ENCODE measurements at places on chromosomes 3 and 15.

DNA sequence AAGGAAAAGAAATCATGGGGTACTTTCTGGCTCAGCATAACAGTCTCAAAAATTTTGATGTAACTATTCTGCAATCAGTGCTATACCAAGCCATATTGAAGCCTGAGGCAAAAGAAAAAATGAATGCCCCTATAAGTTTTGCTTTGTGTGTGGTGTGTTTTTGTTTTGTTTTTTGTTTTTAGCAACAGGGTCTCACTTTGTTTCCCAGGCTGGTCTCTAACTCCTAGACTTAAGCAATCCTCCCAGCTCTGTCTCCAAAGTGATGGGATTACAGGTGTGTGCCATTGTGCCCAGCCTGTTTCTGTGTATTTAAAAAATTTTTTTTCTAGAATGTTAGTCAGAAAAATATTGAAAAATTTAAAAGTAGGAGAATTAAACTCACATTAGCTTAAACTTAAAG is 93.2 kb downstream of the ZNF280D start:
- no peak for DNase-seq

- no peak for DNase-seq
Observed at GRCh38 chr3:15528854-15529537, 7.5 kb upstream of the COLQ start.

DNA sequence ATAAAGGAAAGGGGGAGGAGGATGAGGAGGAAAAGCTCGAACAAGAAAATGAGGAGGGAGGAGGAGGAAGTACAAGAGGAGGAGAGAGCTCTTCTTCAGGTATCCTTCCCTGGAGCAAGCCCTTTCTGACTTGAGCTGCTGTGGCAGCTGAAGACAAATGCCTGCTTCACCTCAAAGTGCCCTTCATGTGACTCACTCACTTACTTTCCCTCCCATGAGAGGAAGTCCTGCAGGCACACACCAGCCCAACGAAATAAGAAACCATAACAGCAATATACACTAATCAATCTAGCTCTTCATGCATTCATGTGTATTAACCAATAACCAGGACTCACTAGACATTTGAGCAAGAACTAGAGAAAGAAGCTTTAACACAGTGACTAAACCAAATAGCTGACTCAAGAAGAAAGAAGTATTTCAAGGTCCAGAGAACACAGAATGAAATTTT is 251.9 kb downstream of the IGSF11 start:
- no peak for DNase-seq

- no peak for DNase-seq
Observed at GRCh38 chr15:35491999-35492398, 54.0 kb downstream of the DPH6 start.

- no peak for DNase-seq
Observed at GRCh38 chr3:9732740-9733115, 1.2 kb downstream of the BRPF1 start.

- no peak for DNase-seq
Observed at GRCh38 chr3:168161696-168162095, 66.0 kb upstream of the GOLIM4 start.

DNA sequence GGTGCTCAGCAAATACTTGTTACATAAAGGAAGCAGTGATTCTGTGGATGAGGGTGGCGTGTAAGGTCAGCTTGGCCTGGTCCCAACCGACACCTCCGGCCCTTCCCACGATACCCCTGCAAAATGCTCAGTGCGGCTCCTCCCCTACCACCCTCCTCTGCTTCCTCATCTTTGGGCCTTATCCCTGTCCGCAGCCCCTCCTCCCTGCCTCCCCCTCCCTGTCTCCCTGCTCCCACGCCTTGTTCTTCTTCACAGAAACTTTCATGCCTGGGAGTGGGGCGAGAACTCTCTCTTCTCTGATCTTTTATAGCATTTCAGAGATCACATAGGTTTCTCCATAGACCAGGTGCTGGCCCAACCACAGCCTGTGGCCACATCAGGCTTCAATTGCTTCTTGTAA is 75.0 kb upstream of the ATP2B2 start:
- DNase-seq = no peak

- DNase-seq = no peak
Observed at GRCh38 chr3:180630371-180630770, 28.4 kb downstream of the TTC14 start.

GRCh38 chr3:42508562-42508961 is 6.1 kb downstream of the VIPR1 start:
- no peak for DNase-seq

DNA sequence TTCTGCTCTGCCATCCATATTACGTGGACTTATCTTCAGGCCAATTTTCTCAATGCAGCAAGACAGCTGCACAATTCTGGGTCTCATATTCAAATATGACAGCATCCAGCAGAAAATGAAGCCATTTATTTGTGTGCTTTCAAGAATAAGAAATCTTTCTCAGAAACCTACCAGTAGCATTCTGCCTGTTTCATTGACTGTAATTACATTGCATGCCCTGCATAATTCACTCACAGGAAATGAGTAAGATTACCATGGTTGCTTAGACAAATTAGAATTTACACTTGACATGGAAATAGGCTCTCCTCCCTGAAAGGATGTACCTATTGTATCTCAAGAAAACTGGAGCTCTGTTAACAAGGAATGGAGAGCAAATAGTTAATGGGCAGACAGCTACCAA is 346.6 kb upstream of the DCBLD2 start:
- DNase-seq = no peak

DNA sequence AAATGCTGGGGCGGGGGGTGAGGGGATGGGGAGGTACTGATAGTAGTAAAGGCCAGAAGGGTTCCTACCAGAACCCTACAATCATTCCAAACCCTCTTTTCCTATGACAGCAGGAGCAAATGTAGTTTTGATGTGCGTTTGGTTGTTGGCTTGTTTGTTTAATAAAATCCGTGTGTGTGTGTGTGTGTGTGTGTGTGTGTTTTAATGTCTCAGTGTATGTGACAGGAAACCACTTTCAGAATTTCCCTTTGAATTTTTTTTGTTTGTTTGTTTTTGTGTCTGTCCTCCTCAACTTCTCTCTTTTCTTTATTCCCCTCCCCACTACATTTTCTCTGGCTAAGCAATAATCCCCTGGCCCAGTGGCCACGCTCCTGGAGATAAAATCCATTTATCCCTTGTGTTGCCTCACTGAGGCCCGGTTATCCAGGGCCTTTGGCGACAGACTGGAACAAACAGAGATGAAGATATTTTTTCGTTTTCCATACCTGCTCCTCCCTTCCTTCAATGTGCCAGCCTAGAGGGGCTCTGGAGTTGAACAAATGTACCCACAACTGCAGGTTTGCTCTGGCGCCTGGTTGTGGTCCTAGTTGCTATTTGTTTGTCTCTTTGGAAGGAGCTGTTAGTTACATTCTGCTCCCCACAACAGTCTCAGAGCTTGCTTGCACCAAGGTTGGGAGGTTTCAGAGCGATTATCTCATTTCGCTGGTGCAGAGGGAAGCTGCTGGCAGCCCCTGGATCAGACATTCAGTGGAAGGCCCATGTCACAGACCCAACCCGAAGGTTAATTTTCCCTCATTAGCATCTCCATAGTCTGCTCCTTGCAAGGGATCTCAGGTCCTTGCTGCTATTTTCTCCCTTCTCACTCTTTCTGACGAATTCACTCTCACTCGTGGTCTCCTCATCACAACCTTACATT is 17.9 kb downstream of the NR2F2 start:
- no peak for DNase-seq

DNA sequence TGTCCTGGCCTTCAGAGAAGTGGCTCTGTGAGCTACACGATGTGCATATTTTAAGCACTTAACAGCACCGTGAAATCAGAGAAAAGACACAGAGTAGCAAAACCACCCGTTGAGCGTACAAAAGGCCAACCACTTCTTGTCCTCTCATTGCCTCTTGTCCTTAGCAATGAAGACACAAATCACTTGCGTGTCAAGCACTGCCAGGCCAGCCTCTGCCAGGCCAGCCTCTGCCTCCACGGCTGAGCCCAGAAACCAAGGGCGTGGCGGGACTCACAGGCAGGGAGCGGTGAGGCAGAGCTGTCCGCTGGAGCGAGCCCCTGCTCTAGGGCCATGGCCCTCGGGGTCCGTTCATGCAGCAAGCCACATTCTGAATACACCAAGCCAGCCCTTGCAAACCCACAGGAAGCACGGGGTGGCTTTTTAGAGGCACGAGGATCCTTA is 4.0 kb downstream of the MUC4 start:
- DNase-seq = no peak

- no peak for DNase-seq
Observed at GRCh38 chr3:69649120-69650065, 89.9 kb upstream of the MITF start.

GRCh38 chr15:62119227-62119864 is 45.7 kb downstream of the C2CD4B start:
- no peak for DNase-seq

DNA sequence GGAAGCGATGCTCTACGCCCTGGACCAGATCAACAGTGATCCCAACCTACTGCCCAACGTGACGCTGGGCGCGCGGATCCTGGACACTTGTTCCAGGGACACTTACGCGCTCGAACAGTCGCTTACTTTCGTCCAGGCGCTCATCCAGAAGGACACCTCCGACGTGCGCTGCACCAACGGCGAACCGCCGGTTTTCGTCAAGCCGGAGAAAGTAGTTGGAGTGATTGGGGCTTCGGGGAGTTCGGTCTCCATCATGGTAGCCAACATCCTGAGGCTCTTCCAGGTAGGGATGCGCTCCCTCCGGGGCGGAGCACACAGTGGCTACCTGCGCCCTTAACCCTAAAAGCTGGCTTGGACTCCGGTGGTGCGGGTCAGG is 698 bp downstream of the GRM7 start:
- no peak for DNase-seq

- DNase-seq = no peak
Observed at GRCh38 chr3:149377408-149378364, at the start of gene TM4SF1. TSS of gene TM4SF1 (minus strand) at chr3:149377649. CDS start at chr3:149377547, 102 bp downstream.

DNA sequence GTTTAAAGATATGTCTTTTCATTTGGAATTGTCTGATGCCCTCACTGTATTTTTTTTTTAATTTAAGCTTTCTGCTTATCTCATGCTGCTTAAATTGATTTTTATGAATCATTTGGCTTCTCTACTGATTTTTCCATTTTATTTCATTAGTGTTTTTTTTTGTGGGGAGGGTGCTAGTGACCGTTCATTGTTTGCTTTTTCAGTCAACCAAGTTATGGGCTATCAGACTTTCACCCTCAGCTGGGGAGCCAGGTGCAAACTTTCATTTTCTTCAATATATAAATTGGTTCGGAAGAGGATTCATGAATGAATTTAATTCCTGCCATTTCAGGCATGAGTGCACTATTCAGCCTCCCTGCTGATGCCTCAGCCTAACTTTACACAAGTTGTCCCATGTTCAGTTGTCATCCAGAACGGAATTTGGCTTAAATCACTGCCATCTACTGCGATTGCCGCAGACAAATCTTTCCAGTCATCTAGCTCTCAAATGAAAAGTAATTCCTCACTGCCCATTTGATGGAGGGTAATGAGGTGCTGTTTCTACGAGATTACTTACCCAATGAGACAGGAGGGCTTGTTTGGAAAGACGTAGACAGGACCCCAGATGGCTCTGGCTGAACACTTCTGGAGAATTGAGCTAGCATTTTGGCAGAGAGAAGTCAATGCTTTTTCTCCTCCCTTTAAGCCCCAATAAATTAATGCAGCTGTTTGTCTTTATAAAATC is 89.9 kb upstream of the RORA start:
- no peak for DNase-seq

- no peak for DNase-seq
Observed at GRCh38 chr15:58517682-58518525, 86.1 kb downstream of the LIPC start.

GRCh38 chr3:168671091-168671490 is 575.4 kb upstream of the GOLIM4 start:
- DNase-seq = no peak

DNA sequence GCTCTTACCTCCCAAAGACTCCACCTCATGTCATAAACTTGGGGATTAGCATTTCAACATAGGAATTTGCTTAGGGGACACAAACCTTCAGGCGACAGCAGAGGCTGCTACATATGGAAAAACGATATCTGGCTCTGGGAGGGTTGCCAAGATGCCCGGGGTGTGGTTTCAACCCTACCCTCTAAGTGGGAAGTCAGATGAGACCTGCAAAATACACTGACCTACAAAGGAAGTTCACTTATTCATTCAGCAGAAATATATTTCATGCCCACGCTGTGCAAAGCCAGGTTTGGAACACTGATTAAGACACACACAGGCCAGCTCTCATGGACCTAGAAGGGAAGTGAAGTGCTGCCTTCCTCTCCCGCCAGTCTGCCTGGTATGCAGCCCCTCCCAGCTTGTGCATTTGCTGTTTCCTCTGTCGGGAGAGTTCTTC is 239.3 kb downstream of the FEZF2 start:
- DNase-seq = no peak

DNA sequence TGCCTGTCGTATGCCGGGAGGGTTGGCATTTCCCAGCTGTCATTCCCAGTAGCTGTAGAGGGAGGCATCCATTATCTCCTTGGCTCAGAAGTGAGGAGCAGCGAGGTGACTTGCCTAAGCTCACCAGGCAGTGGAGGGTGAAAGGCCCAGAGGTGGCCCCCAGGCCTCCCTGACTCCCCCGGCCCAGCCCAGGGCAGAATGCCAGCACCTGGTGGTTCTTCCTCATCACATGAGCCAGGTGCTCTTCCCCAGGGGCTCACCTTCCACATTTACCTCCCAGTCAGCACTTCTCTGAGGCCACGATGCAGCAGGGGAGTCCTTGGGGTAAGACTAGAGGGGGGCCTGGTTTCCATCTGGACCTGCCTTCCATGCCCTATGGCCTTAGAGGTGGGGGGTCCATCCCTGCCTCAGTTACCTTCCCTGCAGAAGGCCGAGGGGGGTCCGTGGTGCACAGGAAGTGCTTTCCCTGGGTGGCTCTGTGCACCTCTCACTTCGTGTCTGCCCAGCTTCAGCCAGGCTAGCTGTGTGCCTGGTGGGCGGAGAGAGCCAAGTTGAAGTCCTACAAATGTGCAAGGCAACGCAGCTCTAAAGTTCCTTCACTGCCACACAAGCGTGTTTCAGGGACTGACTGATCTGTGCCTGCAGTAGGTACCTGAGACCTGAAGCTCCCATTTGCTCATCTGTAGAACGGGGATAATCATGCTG is 70.3 kb upstream of the PLXNA1 start:
- DNase-seq = no peak

GRCh38 chr15:77187751-77188464 is 117.0 kb upstream of the TSPAN3 start:
- no peak for DNase-seq

DNA sequence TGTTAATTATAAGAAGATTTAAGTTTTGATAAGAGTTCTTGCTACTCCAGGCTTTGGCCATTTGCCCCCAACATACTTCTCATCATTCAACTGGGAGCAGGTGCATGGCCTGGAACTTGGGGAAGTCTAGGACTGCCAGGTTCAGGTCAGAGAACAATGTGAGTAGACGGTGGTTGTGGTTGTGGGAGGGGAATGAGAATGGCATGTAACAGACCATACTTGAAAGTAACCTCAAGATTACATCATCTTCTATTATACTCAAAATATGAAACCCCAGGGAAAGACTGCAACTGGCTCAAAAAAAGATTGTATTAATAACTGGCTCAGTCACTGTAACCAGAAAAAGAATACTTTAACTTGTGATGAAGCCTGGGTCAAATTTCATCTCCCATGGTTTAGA is 364.9 kb upstream of the DPPA4 start:
- no peak for DNase-seq
